ENCODE measurements at places on chromosomes 5 and 9.

GRCh38 chr5:54090495-54091120 lies 219.8 kb downstream of the ARL15 start:
- peak; percentile 15 for DNase-seq

DNA sequence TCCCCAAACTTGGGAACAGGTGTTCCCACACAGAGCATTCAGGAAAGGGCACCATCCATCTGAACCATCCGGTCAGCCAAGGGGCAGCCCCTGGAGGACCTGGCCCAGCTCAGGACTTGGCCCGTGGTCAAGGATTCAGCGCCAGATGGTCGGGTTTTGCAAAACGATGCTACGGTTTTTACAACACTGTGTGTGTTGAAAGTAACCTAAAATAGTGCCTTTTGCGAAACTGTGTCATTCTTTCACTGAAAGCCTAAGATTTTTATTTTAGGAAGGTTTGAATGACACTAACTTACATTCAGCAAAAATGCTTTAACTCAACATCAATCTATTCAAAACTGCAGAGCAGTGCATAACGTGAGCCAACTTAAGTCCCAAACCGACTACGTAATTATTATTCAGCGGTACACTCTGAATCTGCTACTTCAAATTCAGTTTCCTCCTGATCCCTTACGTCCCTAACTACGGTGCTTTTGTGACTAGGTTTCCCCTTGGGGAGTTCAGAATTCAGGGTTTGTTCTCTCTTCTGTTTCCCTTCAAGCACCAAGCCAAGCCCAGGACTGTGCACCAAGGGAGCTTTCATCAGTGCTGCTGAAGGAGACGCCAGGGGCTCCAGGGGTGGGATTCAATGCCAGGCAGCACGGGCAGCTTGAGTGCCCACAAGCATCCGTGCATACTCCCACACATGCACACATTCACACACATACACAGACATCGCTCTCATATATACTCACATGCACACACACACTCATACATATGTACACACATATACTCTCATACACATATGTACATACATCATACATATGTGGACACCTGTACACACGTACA lies 25.8 kb downstream of the LPCAT1 start:
- no peak for DNase-seq

DNA sequence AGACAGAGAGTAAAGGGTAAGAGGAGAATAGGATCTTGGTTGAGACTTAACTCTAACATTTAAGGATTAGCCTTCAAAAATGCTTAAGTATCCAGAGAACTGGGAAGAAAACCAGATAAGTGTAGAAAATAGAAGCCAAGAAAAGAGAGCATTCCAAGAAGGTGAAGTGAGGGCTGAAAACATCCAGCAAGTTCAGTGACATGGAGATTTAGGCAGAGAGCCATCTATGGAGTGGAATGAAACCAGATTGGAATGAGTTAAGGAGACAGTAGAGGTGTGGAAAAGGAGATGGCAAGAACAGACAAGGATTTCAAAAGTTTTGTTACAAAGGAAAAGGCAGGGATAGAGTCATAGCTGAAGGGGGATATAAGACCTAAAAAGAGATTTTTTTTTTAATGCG lies 188.1 kb downstream of the TRPM3 start:
- no peak for DNase-seq

GRCh38 chr9:77943057-77943456 lies 88.6 kb downstream of the GNAQ start:
- DNase-seq = no peak
